ENCODE measurements at places on chromosomes 16 and 17.
A peak's percentile ranks its signal among the peaks of the same experiment; 100 is the strongest.

GRCh38 chr17:38353668-38354067, 2.0 kb downstream of the SOCS7 start:
- DNase-seq: no peak

GRCh38 chr17:75727391-75727790, 6.1 kb downstream of the ITGB4 start:
- no peak for DNase-seq

DNA sequence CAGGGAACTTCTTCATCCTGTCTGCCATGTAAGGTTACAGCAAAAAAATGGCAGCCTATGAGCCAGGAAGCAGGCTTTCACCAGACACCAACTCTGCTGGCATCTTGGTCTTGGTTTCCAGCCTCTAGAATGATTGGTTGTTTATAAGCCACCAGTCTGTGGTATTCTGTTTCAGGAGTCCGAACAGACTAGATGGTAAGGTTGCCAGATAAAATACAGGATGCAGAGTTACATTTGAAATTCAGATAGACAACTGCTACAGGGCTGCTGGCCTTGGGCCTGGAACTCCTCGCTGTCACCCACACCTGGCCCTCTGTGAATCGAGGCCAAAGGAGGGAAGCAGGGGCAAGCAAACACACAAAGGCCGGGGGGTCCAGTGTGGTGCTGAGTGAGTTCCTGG, 478.8 kb upstream of the CCL2 start:
- DNase-seq: no peak

DNA sequence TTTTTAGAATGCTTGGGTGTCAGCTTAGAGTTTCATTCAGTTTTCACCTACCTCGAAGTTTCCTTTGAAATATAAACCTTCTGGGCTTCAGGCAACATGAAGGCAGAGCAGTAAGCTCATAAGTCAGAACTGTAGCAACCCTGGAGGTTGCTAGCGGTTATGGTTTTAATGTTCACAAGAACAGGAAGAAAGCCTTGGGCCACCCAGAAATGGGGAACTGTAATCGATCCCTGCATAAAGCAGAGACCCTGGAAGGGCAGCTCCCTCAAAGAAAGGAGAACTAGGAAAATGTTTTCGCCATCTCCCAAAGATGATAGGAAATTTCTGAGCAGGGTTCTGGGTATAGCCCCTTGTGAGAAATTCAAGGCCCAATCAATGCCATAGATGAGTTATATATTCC, 47.8 kb upstream of the RASL10B start:
- DNase-seq: no peak

GRCh38 chr17:61413661-61414126, 14.1 kb downstream of the TBX2 start:
- no peak for DNase-seq

DNA sequence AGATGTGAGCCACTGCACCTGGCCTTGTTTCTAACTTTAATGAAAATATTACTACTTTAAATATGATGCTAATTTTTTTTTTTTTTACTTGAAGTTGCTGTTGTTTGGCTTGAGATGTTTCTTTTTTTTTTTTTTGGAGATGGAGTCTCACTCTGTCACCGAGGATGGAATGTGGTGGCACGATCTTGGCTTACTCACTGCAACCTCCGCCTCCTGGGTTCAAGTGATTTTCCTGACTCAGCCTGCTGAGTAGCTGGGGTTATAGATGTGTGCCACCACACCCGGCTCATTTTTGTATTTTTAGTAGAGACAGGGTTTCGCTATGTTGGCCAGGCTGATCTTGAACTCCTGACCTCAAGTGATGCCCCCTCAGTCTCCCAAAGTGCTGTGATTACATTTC, 23.6 kb downstream of the IGSF6 start:
- DNase-seq: no peak

DNA sequence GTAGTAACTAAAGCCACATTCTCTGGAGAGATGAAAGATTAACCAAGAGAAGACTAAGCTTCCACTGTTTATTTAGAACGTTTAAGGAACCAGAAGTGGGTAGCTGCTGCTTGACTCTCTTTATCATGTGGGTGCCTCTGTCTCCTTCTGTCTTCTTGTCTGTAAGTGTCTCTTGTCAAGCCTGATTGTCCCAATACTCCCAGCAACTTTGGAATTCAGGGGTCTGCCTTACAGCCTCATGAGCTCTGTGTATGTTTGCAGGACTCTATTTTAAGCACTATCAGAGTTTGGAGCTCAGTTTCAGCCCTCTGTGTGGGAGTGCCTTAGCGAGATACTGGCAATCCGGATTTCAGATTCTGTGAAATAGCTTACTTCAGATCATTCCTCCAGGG, 29.3 kb upstream of the SPACA3 start:
- no peak for DNase-seq

- no peak for DNase-seq
These were observed 85.7 kb downstream of the PLCG2 start for GRCh38 chr16:81864646-81865382.

DNA sequence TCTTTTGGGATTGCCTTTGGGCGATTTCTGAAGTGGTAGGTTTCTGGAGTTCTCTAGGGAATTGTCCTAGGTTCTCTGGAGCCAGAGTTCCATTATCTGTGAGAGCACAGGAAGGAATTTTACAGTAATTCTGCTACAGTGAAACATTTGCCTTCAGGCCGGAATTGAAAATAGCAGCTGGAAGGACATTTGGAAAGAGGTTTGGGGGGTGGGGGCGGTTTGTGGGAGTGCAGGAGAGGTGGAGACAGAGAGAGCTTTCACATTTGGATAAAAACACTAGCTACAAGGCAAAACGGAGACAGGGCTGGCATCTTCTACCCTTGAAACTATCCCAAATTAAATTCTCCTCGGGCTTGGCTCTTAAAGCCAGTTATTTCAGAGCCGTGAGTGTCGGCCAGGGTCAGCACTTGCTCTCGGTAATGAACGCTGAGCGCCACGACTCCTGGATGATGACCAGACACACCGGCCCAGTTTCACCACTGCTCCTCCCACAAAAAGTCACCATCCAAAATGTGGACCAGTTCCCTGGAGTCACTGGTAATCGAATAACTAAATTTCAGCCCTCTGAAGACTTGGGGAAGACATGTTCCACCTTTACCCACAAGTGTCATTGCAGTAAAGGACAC, 67.7 kb upstream of the TANC2 start:
- no peak for DNase-seq

DNA sequence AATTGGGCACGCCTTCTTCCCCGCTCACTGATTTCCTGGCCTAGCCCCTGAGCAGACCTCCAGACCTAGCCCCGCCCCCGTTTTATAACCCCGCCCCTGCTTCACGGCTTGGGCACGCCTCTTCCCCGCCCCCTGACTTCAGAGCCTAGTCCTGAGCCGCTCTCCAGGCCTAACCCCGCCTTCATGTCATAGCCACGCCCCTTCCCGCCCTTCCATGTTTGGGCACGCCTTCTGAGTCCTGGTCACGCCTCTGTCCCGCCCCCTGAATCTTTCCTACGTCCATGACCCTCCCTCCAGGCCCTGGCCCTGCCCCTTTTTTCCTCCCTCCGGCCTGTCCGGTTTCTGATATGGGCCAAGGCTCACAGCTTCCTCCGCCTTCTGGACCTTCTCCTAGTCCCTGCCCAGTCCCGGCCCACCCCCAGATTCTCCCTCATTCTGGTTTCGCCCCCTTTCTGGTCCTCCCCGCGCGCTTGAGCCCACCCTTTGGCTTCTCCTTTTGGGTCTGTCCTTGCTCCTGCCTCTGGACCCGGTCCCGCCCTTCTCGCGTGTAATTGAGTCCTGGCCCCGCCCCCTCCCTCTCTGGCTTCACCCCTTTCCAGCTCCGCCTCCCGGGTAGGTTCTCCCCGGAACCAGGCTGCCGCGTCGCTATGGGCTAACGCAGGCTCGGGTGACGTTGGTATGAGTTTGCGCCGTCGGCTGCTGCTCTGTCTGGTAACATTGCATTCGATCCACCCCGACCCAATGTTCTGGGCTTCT, 15.1 kb upstream of the EEF2K start:
- peak; percentile 98 for DNase-seq

All from DMS79 (cell line).